ENCODE measurements at places on chromosomes 6 and 20. TPM values are rescaled to one million over a fixed set of nuclear protein-coding genes. Genes with fewer than 3 reads are reported as not detected.

MACROD2 gene
- polyA plus RNA-seq: 15.6 TPM

VGLL2 gene
- not detected for polyA plus RNA-seq

BMP2 gene
- 19.5 TPM for polyA plus RNA-seq

MANEA gene
- 28.4 TPM for polyA plus RNA-seq

MAS1 gene
- polyA plus RNA-seq: 0.01 TPM

CENPW gene
- polyA plus RNA-seq: 27.0 TPM

CYP21A2 gene
- polyA plus RNA-seq: 1.3 TPM

ZBTB12 gene
- 27.3 TPM for polyA plus RNA-seq

DNA sequence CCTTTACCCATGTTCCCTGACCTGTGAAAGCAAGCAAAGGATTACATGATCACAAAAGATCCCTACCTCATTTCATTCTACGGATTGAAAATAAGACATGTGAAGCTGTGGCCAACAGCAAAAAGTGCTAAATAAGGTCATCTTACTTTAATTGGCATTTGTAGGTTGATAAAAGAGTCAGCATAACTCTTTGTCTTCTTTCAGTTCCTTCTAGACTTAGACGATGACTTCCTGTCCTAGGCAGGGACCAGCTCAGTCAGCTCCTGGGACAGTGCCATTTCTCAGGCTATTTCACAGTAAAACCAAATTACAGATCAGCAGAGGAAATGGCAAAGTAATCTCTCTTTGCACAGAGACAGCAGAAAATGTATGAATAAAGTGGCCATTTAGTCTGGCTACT, 480.7 kb downstream of the RFPL4B start:
- DNase-seq: no peak

- DNase-seq: no peak
Observed at GRCh38 chr20:37986873-37987601, 46.2 kb downstream of the TTI1 start.

- no peak for DNase-seq
Observed at GRCh38 chr6:131122516-131122915, 12.8 kb upstream of the AKAP7 start.

DNA sequence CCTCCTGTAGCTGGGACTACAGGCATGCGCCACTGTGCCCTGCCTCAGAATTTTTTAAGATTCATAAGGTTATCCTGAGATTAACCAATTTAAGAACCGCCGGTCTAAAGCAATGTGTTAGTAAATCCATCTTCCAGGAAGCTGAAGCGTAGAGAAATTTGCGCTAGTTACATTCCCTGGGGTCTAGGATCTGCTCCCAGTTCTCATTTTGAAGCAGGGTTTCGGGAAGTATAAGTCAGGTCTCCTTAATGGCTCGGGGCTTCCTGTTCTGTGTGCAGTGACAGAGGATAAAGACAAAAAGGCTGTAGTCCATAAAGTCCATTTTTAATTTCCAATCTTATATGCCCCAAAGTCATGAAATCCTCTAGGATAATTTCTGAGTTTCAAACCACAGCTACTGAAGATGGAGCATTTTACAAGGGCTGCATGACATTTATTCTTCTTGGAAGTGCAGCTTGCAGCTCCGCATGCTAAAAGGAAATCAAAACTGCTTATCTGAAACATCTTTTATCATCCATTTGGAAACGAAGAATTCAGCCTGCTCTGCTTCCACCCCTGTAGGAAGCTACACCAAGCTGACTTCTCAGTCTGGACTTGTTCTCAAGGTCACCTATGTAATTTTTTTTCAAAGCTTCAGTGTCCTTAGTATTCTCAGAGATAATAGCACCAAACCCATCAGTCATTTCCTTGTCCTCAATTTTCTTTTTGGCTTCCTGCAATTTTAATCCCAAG, 326.1 kb downstream of the PRL start:
- no peak for DNase-seq

- DNase-seq: peak; percentile 14
Observed at GRCh38 chr20:6265204-6265904, 142.5 kb upstream of the FERMT1 start.

DNA sequence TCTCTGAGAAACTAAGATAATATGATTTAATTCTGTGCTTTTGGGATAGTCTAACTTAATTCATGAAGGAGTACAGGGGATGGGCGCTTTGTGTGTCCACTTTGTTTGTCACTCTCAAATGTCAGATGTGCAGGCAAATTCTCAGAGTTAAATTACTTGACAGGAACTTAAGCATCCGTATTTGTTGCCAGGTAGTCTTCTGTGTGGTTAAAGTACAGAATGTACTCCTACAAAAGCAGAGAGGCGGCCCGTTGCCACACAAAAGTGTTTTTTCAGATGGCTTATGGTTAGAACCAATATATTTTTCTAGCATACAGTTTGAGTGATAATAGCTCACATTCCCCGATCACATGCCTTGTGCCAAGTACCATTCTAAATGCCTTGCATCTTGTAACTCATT, 234.4 kb downstream of the LAMA2 start:
- DNase-seq: no peak

DNA sequence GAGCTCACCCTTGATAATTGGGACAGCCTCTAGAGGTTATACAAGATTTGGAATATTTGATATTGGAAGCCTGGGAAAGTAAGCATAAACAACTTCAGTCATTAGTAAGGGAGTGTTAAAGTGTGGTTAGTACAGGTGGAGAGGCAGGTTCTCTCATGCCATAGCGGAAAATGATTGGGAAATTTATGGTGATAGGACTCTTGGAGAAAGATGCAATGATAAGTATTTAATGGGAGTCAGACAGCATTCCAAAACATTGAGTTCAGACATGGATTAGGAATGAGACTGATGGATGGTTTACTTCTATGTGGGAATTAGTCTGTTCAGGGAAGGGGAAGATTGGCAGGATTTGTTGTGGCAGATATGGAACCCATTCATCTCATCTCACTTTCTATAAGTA, 152.7 kb downstream of the MCHR2 start:
- DNase-seq: no peak

- DNase-seq: no peak
Observed at GRCh38 chr6:136706430-136706829, 85.8 kb downstream of the MAP3K5 start.

- DNase-seq: no peak
Observed at GRCh38 chr6:135904666-135905065, 53.2 kb downstream of the PDE7B start.

DNA sequence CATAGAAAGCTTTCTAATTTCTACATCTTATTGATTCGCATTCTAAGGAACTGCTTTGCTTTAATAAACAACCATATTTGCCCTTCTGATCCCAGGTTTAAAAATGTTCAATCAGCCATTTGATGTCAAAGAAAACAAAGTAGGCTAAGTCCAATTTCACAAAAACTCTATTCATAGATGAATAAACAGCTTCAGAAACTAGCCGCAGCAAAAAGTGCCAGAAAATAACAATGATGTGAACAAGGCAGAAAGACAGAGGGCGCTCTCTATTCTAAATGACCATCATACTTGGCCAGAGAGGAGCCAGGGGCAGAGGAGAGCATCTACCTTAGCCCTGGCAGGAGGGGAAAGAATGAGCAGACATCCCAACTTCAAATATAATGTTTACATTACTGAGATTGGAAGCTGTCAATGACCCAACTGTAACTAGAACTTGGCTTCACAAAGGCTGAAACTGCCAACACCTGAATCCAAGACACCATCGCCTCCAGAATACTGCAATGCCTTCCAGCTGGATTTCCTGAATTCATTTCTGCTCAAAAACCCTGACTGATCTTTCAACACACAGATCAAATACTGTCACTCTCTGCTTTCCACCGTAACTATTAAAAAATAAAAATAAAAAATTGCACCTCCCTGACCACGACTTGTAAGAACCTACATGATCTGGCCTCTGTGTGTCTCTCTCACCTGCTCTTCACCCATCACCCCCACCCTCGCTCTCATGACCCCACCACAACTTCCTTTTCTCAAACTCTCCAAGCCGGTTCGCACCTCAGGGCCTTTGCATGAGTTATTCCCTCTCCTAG, 9.5 kb downstream of the CNKSR3 start:
- DNase-seq: no peak

GRCh38 chr6:3825331-3825831, 23.8 kb upstream of the FAM50B start:
- no peak for DNase-seq

DNA sequence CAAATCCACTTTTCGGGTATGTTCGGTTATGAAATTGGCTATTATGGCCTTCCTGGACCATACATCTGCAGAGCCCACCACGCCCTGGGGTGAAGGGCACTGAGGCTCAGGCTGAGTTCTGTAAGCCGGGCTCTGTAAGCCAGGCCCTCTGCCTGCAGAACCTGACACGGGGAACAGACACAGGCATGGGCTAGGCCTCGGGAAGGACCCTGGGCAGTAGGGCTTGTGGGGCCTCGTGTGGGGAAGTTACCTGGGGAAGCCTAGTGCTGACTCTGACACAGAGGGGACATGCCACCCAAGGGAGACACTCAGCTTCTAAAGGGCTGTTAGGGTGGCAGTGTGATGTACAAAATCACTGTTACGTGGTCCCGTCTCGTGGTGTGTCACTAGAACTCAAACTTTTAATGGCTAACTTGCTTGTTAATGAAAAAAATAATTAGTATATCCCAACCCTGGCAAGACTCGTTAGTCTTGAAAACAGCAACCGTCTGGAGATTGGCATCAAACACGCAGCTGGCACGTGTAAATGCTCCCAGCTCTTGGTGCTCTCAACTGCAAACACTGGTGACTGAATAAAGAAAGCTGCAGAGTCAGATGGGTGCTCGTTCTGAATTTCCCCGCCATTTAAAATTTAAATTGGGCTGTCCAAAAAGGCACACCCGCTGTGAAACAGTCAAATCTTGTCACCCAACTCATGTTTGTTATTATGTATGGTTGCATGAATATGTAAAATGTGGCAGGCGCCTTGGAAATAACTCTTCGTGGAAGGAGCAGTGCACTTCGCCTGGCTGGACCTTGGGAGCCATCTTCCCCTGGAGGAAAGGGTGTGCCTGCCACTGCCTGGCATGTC, 23.6 kb upstream of the TCFL5 start:
- DNase-seq: no peak

DNA sequence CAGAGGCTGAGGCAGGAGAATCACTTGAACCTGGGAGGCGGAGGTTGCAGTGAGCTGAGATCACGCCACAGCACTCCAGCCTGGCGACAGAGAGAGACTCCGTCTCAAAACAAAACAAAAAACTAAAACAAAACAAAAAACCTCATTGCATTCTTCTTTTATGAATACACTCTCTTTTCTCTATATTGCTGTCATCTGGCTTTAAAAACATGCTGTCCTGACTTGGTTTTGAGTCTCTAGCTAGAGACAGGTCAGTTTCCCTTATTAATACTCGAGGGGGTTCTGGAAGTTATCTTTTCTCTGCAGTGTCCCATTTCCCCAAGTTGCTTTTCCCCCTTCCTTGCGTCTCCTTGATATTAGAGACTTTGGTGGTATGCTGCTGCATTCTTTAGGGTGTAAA, 50.9 kb downstream of the RIOK1 start:
- DNase-seq: no peak

DNA sequence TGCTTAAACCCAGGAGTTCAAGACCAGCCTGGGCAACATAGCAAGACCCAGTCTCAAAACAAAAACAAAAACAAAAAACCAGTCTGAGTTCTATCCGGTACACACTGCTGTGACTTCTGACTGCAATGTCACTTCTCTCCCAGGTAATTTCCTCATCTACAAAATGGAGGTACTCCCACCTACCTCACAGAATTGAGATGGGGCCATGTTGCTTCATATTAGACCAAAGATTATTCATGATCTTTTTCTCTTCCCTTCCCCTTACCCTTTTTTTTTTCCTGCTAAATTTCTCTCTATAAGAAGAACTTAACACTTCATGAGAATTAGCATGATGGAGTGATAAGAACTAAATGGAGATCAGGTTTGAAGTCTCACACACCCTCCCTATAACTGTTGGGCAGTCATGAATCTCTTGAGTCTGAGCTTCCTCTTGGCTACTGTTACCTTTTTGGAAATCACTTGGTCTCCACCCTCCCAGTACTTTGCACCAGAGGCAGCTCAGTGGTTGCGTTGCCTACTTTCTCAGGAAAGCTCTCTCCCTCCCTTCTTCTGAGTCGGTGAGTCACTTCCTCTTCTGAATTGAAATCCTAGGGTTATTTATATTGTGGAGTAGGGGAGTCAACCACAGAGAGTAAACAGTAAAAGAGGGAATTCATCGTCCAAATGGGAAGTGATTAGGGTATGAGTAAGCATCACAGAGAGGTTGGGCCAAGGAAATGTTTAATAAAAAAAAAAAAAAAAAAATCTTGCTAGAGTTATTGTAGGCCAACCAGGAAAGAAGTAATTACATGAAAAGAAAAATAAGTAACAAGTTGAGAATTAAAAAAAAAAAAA, 59.9 kb upstream of the MAP7 start:
- no peak for DNase-seq

DNA sequence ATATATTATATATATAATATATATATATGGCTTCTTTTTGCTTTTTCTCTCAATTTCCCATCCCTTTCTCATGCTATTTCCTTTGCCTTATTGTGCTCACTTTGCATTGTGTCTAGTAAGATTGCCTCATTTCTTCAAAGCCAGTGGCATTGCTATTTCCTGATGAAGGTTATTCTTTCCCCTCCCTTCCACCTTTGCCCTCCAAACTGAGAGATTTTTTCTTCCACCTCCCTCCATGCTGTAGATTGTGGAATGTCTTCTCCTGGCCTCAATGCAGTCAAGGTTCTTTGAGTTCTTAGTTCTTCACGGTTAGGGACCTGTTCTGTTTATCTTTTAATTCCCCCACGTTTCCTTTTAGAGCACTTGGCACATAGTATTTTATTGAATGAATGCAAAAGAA, 17.2 kb downstream of the SH3BGRL2 start:
- DNase-seq: no peak

- DNase-seq: no peak
Observed at GRCh38 chr6:32685603-32686002, 19.1 kb upstream of the HLA-DQB1 start.

- DNase-seq: no peak
Observed at GRCh38 chr6:7197747-7198146, 90.0 kb downstream of the RREB1 start.

- no peak for DNase-seq
Observed at GRCh38 chr20:2101057-2101864, at the start of gene STK35. Gene STK35 (plus strand): TSS chr20:2101827. CDS start chr20:2101882, 55 bp downstream.

GRCh38 chr6:105763866-105764265, 322.3 kb upstream of the PRDM1 start:
- DNase-seq: no peak

DNA sequence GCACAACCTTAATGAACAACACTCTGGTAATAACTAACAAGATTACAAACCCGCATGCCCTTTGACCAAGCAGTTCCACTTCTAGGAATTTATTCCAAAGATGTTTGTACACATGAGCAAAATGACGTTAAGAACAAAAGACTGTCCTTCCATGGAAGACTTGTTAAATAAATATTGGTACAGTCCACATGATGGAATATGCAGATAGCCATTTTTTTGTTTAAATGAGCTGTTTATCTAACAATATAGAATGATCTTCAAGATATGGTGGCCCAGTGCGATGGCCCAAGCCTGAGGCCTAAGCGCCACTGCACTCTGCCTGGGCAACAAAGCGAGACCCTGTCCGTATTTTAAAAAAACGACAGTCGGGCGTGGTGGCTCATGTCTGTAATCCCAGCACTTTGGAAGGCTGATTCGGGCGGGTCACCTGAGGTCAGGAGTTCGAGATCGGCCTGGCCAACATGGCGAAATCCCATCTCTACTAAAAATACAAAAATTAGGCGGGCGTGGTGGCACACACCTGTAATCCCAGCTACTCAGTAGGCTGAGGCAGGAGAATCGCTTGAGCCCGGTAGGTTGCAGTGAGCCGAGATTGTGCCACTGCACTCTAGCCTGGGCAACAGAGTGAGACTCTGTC, 7.4 kb upstream of the AHCY start:
- DNase-seq: no peak

- DNase-seq: no peak
Observed at GRCh38 chr6:166157930-166158617, 9.6 kb downstream of the TBXT start.
